Renal cortical epithelial cell (primary cell): ENCODE measurements at places on chromosomes 7 and 10. TPM values are rescaled to one million over a fixed set of nuclear protein-coding genes. Genes with fewer than 3 reads are reported as not detected.
A peak's percentile ranks its signal among the peaks of the same experiment; 100 is the strongest.

The GIMAP4 gene
- total RNA-seq = 2.1 TPM in 1 of 2 replicates, not detected in the other

The COL13A1 gene
- total RNA-seq = 0.35 and 0.87 TPM in 2 replicates

The INTS15 gene
- 8.2 and 11.5 TPM in 2 replicates for total RNA-seq

The DYDC2 gene
- total RNA-seq = 0.15 and 0.87 TPM in 2 replicates

The CARD11 gene
- total RNA-seq = 20.1 and 25.3 TPM in 2 replicates

The CALN1 gene
- not detected in 2 replicates for total RNA-seq

The TMEM273 gene
- total RNA-seq = not detected in 2 replicates

DNA sequence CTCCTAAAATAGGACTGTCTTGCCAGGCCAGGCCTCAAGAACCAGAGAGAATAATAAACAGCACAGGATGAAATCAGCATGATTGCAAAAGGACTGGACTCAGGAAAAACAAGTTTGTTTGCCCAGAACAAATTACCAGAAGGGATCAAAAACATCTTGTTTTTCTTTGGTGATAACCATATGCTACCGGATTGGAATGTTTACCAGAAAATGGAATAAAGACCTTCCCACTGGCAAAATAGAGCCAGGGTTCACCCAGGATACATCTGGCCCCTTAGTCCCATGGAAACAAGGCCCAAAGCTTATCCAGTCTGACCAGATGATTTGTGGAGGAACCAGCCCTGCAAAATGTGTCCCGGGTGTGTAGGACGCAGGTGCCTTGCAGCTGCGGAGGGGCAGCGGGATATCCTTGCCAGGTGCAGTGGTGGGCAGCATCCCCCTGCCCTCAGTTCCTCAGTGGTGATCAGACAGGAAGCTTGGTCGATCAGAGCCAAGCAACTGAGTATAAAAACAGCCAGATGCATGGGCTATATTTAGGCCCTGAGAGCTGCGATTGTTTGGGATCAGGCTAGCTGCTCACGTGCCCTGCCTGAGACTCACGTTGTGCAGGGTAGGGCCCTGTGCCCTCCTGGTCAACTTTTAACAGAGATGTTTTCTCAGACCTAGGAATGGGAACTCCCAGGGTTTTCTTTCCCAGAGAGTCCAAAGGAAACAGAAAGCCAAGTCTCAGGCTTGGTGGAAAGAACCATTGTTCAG, 4.6 kb upstream of the ZNF22 start:
- peak; percentile 85 for DNase-seq

DNA sequence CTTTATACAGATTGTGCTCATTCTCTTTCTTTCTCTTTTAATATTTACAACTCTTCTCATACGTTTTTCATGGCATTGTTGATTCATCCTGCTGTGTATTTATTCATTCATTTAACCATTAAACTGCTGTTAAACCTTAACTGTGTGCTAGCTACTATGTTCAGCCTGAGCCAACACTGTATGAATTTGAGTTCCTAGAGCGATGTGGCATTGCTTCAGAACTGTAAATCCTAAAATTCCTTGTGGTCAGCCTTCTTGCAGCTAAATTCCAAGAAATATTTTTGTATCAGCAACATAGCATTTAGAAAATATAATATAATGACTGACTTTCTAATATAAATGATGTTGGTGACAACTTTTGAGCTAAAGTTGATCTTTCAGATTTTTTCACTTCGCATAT, 184.7 kb upstream of the FZD1 start:
- peak; percentile 45 for DNase-seq

- DNase-seq = no peak
Observed at GRCh38 chr10:50398823-50399222, 147.5 kb upstream of the ASAH2 start.

DNA sequence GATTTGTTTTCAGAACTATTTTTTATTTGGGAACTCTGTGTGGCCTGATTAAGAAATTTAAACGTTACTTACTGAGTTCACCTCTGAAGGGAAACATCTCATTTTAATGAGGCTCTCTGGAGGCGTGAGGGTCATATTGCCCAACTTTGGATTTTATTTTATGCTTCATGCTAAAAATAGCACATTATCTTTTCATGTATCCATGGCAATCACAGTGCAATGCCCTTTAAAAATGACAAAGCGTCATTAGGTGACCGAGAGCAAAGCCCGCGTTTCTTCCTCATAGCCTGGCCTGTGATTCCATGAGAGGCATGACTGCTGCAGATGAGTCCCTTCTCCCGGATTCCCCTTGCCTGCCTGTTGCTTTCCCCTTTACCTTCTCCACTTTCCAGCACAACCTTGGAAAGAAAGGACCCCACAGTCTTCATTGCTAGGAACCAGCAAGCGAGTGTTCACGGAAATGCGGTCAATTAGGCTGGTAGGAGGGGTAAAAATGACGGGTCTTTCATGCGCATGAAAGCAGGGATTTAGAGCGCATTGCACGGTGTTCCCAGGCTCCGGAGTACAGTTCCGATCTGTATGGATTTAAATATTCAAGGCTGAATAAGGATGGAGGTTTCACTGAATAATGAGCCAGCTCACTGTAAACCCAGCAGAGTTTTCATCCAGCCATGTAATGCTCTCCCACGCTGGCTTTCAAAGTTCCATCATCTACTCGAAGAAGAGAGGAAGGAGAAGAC, 98.2 kb upstream of the PITRM1 start:
- no peak for DNase-seq

DNA sequence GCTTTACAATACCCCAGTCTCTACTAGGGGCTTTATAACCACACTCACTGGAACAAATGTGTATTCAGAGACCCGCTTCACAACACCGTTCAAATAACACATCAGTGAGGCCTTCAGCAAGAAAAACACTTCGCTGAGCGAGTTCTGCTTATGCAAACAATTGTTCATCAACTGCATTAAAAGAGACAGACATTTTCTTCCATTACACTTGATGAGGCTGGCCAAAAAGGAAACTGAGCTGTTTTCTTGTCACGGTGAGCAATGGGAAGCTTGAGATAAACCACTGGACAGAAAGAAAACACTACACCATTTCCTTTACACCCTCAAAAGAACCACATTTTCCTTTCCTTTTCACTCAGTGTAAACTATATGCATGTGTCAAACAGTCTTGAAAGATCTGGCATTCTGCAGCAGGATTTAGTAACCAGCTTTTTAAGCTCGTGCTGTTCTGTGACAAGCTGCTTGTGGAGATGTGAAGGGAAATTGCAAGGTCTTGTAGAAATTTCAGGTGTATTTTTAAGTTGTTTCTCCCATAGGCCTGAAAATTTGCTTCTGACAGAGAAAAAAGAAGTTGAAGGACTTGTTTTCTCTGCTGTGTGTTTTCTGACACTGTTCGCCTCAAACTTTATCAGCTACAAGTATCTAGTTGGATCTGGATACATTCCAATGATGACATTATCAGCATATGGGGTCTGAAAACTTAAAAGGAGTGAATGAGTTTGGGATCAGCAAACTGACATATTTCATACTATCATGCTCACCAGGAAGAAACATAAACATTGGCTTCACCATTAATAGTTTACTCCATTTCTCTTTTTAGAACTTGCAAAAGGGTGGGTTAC, 693.1 kb downstream of the PARD3 start:
- DNase-seq = no peak

GRCh38 chr10:24952143-24952706, at the start of gene PRTFDC1:
PRTFDC1 (minus strand) TSS chr10:24952606; CDS start chr10:24952575, 31 bp downstream.
- no peak for DNase-seq

- no peak for DNase-seq
Observed at GRCh38 chr7:128215739-128216138, 25.3 kb upstream of the LEP start.

GRCh38 chr10:20406281-20407104, 490.6 kb downstream of the NEBL start:
- DNase-seq = no peak

DNA sequence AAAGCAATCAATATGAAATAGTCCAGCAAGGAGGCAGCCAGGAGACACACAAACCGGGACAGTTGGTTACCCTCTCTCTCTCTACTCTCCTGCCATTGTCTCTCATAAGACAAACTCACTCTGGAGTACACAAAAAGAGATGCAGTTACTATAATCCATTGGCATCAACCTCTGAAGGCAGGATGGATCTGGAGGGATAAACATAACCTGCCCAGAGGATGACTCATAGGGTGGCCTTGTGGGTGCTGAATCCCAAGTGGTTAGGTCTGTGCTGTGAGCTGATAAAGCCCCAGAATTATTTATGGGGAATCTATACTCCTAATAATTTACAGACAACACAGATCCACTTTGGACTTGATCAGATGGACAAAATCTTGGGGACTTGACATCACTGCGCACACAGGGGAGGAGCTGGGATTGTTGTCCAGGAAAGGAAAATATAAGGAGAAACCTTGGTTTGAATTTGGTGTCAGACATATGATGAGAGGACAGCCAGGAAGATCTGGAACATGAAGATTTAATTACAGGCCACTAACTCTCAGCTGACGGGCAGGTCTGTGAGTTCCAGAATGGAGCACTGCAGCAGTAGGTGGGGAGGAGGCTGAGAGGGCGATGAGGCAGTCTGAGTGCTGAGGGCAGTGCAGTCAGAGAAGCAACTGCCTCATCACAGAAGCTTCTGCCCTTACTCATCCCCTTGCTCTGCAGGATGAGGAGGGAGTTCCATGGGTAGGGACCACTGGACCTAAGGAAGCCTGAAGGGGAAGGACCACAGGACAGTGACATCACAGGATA, 113.9 kb upstream of the PRSS58 start:
- DNase-seq = peak; percentile 53

- DNase-seq = no peak
Observed at GRCh38 chr7:81777697-81778096, 7.8 kb upstream of the HGF start.

GRCh38 chr7:150784120-150784736, 15.9 kb downstream of the TMEM176B start:
- DNase-seq = peak; percentile 57

DNA sequence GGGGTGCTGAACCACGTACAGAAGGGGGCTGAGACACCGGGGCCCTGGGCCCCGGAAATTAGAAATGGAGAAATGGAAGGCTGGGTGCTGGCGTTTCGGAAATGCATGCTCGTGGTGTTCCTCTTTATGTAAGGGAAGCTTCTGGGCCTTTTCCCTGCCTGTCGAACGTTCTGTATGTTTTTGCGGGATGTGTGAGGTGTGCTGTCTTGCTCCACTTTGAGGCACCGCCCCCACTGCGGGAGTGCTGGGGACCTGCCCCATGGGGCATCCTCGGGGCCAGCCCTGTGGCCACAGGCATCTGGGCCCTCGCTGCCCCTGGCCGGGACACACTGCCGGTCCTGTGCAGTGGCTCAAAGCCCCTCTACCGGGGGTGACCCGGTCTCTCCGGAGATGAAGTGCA, 1.7 kb upstream of the VENTX start:
- DNase-seq = no peak

DNA sequence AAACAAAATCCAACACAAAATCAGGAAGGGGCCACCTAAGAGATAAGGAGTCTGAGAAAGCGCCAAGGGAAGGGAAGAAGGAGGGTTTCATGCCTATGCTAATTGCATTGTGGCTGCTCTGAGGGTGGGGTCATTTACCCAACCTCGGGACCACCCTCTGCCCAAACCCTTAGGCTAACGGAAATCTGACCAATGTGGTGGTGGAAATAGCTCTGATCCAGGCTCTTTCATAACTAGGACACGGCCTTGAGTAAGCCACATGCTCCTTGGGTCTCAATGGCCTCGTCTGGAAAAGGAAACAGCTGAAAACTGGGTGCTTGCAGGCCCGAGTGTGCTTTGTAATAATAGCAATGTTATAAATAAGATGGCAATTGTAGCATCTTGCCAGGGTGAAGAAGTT, 14.9 kb upstream of the SRGN start:
- no peak for DNase-seq

DNA sequence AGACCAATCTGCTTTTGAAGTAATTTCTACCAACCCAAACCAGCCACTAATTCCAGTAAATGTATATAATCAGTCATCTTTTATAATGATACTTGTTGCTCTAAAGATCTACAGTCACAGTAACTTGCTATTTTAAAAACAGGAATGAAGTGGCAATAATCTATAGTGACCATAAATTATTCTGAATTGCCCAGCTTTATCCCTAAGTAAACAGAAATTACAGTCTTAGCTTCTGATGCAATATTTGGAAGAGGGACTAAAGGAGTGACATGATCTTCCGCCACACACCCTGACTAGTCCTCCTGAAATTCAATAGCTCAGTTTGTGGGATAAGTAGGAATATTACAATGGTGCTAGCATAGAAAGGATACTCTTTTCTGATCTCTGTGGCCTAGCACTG, 96.1 kb downstream of the ATE1 start:
- DNase-seq = no peak

- DNase-seq = no peak
Observed at GRCh38 chr7:99457650-99458493, 8.1 kb downstream of the ATP5MF start.

- no peak for DNase-seq
Observed at GRCh38 chr7:100968031-100968430, 1.3 kb upstream of the MUC12 start.

- peak; percentile 87 for DNase-seq
Observed at GRCh38 chr7:94395141-94396036, 694 bp downstream of the COL1A2 start.

DNA sequence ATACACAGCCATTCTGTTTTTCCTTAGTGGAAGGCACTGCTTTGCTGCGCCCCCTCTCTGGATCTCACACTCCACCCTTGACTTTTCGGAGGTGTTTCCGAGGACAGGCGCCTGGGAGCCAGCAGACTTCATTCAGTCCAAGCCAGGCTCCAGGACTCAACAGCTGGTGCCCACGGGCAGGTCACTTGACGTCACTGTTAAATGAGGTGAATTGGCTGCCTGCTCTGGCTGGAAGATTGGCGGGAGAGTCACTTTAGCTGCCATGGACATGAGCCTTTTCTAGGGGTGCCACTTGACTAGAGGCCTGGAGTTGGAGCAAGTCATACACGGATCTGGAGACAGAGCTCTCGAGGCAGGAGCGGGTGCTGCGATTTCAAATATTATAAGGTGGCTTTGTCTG, 3.2 kb downstream of the HTRA1 start:
- no peak for DNase-seq

GRCh38 chr7:6142871-6143380, 111.8 kb downstream of the ANKRD61 start:
- no peak for DNase-seq

DNA sequence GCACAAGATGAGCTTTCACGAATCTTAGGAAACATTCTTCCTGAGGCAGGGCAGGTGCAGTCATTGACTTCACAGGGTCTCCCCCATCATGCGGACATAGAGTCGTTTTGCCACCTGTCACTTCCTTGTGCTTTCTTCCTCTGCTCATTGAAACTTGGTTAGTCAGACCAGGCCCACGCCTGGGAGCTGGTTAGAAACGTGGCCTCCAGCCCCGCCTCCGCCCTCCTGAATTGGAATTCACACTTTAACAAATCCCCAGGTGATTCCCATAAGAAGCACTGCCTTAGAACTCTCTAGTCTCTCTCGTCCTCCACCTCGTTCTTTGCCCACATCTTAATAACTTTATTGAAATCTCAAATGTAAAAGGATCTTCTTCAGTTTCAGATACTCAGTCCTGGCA, 265.5 kb upstream of the FZD8 start:
- DNase-seq = no peak

GRCh38 chr7:140223515-140224221, 46.9 kb upstream of the KDM7A start:
- DNase-seq = no peak

- no peak for DNase-seq
Observed at GRCh38 chr10:71084818-71085126, 127.6 kb upstream of the UNC5B start.
